Endothelial cell of umbilical vein (primary cell): ENCODE measurements at places on chromosomes 5 and 9.
A peak's percentile ranks its signal among the peaks of the same experiment; 100 is the strongest.

GRCh38 chr9:136530461-136531089 lies 15.3 kb downstream of the NOTCH1 start:
- peak; percentile 52 for DNase-seq

DNA sequence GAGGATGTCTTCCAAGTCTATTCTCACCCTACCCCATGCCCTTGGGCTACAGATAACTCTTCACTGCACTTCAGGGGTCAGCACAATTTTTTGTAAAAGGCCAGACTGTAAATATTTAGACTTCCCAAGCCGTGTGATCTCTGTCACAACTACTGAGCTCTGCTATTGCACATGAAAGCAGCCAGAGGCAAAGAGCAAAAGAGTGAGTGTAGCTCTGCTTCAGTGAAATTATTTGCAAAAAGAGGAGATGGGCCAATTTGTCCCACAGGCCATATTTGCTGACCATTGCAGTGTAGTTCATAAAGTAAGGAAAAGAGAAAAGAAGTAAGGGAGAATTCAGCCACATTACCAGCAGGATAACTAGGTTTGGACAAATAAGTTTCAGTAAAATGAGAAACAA lies 7.0 kb upstream of the MOCS2 start:
- DNase-seq = no peak

GRCh38 chr5:82387819-82388166 lies 109.6 kb upstream of the RPS23 start:
- peak; percentile 31 for DNase-seq

- no peak for DNase-seq
Observed at GRCh38 chr5:146229222-146229621, 25.8 kb downstream of the RBM27 start.

DNA sequence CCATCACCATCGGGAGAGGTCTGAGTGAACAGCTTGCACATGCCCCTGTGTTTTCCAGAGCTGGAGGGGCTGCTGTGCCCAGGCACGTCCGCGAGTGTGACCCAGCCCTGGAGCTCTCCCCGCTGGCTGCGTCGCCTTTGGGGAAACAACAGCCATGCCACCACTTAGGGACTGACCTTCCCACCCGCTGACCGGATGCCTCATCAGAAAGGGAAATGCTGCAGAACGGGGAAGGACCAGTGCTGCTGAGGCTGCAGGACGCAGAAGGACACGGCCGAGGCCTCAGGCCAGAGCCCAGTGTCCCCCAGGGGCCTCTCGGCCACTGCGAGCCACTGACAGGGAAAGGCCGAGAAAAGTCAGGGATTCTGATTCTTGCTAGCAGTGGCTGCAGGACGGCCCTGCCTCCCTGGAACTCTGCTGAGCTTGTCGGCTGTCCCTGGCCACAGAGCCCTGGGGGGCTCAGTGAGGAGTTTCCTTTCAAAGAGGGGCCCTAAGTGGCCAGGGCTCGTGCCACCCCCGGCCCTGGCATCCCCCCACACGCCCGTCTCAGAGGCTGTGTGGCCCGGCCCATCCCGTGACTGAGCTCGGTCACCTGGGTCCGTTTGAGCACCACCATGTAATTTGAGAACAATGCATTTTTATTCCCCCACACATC lies 130.8 kb downstream of the ZNF354C start:
- no peak for DNase-seq

- peak; percentile 28 for DNase-seq
Observed at GRCh38 chr9:33921967-33922895, 105.3 kb downstream of the UBE2R2 start.

DNA sequence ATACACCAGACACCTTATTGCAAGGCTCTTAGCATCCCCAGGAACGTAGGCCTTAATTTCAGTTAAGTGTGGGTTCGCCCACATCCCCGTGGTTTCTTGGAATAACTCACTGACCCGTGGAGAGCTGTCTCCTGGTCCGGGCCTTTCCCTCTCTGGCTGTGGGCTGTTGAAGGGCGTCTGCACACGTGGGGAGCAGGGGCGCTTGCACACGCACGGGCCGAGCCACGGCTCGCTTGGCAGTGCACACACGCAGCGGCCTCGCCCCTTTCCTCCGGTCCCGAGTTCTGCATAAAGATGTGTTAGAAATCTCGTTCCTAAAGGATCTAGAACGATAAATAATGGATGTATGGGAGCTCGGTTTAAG lies 141.9 kb downstream of the PBX3 start:
- DNase-seq = peak; percentile 64

GRCh38 chr9:75500479-75500878 lies 390.0 kb upstream of the PCSK5 start:
- no peak for DNase-seq

GRCh38 chr5:133794771-133795415 lies 173.5 kb downstream of the C5orf15 start:
- no peak for DNase-seq
